GM12865 (cell line): ENCODE measurements at places on chromosomes 2 and 18.

DNA sequence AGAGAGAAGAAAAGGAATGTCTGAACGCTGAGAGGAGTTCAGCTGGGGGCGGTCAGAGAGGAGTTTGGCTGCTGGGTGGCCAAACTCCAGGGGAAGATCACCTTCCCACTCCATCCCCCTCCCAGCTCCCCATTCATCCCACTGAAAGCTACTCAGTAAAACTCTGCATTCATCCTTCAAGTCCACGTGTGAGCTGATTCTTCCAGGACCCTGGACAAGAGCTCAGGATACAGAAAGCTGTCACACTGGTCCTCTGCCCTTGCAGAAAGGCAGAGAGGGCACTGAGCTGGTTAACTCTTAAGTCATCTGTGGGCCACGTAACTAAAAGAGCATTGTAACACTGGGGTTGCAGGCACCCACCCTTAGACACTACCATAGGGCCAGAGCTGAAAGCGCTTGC, 132.1 kb upstream of the ARL4C start:
- DNase-seq, result no peak

GRCh38 chr2:118473241-118473640, 374.2 kb downstream of the EN1 start:
- no peak for DNase-seq

- no peak for DNase-seq
These were observed 150.6 kb downstream of the MYCN start for GRCh38 chr2:16090650-16091575.

DNA sequence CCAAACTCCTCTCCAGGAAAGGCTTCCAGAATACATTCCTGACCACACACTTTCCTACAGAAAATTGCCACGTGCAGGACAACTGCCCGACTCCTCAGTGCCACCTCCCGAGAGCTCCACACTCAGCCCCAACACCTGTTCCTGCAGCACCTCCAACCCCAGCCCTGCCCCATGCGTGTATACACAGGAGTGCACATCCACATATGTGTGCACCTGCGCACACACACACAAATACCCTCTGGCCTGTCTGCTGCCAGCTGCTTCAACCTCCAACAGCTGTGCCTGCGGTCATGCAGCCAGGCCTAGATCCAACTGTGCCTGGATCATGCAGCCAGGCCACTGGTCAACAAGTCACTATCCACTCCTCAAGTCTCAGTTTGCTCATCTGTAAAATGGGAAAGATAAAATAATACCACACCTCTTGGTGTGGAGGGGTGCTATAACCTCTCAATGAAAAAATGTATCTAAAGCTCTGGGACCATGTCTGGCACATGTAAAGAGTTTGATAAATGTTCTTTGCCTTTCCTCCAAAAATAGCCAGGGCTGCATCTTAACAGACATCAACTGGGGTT, 152.1 kb upstream of the ID2 start:
- DNase-seq, result no peak

DNA sequence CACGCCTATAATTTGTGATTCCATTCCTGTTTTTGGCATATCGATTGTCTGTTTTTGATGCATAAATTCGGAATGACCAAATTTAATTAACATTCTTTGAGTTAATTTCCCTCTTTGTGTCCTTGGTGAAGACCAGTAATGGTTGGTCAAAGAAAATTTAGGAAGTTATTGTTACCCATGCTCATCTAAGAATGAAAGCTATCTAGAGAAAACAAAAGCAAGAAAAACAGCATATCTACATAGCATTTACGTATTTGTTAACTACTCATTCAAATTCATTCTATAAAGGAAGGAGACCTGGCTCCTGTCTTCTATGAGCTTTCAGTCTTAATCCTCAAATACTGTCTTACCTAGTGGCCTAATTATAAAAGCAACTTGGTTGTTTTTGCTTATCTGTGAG, 59.2 kb upstream of the CHST9 start:
- DNase-seq, result no peak

GRCh38 chr2:143070704-143071103, 58.5 kb upstream of the ARHGAP15 start:
- no peak for DNase-seq
